Epithelial cell of proximal tubule (primary cell): ENCODE measurements at places on chromosomes 3 and 15. TPM values are rescaled to one million over a fixed set of nuclear protein-coding genes. Genes with fewer than 3 reads are reported as not detected.

- no peak for DNase-seq
Measured at GRCh38 chr3:56751056-56751707, 50.6 kb downstream of the ARHGEF3 start.

DNA sequence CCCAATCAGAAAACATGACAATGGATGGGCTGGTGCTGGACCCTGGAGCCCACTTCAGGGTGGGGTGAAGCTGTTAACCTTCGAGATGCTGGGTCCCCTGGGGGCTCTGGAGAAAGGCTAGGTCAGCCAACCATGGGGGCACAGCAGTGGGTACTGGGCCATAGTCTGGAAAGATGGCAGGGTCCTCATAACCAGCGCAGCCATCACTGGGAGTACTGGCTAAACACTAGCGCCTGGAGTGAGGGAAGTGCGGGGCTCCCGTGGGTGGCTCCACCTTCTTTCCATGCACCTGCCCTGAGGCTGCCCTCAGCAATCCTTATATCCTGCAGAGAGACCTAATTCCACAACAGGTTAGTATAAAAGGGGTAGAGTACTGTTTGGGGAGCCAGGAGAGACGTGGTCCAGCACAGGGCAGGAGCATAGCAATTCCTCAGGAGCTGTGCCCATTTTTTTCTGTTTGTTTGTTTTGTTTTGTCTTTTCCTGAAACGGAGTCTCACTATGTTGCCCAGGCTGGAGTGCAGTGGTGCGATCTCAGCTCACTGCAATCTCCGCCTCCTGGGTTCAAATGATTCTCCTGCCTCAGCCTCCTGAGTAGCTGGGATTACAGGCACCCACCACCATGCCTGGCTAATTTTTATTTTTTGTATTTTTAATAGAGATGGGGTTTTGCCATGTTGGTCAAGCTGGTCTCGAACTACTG, 122.6 kb upstream of the MEF2A start:
- no peak for DNase-seq

- DNase-seq: no peak
Measured at GRCh38 chr3:186070996-186071395, 37.9 kb downstream of the ETV5 start.

- DNase-seq: no peak
Measured at GRCh38 chr3:148861277-148861869, 3.7 kb upstream of the CPA3 start.

- no peak for DNase-seq
Measured at GRCh38 chr3:18789734-18790133, 358.6 kb upstream of the KCNH8 start.

- no peak for DNase-seq
Measured at GRCh38 chr15:52308446-52309153, 13.0 kb upstream of the MYO5C start.

GRCh38 chr15:96593735-96594134, 263.2 kb downstream of the NR2F2 start:
- DNase-seq: no peak

GRCh38 chr3:39350714-39351113, 21.2 kb downstream of the CCR8 start:
- no peak for DNase-seq

- no peak for DNase-seq
Measured at GRCh38 chr3:188021041-188021440, 132.9 kb upstream of the LPP start.

- no peak for DNase-seq
Measured at GRCh38 chr3:133376810-133377209, 23.0 kb upstream of the BFSP2 start.

GRCh38 chr3:177498037-177498857, 301.0 kb upstream of the TBL1XR1 start:
- DNase-seq: peak; percentile 78

DNA sequence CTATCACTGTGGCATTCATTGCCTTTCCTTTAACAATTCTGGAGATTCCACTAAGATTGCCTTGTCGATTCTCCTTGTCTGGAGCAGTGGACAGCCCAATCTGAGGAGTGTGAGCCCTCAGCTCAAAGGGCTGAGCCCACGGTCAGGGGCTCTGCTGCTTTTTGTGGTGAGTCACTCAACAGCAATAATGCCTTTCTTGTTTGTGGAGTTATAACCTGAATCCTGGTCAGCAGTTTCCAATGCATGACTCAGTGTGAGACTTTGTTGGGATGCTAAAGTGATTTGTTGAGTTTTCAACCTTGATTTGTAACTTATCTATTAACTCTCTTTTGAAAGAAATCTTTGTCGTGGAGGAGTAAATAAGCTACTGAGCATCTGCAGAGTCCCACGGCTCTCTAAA, 183.5 kb downstream of the TJP1 start:
- DNase-seq: peak; percentile 41

DNA sequence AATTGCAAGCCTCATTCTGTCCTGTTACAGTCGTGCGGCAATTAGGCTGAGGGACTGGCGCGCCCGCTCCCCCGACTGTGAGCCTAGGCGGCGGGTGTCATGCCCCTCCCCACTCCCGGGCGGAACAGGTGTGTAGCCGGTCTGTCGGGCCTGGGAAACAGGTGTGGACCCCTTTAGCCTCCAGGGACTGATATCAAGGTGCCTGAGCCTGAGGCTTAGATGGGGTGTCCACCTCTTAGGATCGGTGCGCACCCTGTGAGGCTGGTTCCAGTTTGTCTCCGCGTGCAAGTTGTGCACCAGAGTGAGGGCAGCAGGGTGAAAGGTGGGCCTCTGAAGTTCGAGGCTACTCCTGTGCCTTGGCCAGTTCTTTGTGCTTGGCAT, 686 bp downstream of the VPS8 start:
- DNase-seq: no peak

GRCh38 chr3:161875483-161875882, 378.9 kb downstream of the OTOL1 start:
- DNase-seq: no peak

GRCh38 chr15:77118882-77119321, 48.0 kb upstream of the TSPAN3 start:
- no peak for DNase-seq

DNA sequence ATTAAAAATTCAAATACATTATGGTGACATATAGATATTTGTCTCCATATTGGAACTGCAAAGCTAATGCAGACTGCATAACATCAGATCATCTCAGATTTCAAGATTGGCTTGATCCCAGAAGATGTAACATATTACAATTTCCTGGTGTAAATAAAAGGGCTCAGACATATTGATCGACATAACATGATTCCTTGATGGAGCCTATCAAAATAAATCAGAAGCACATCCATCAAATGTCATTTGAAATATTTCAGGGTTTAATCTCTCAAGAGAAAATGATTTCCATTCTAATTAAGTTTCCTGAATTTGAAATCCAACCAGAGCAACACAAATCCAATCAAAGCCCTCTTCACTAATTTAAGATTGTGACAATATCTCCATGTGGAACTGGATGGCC, 75.1 kb upstream of the UNC13C start:
- DNase-seq: no peak

GRCh38 chr3:101940521-101941317, 91.4 kb downstream of the NFKBIZ start:
- DNase-seq: peak; percentile 85

DNA sequence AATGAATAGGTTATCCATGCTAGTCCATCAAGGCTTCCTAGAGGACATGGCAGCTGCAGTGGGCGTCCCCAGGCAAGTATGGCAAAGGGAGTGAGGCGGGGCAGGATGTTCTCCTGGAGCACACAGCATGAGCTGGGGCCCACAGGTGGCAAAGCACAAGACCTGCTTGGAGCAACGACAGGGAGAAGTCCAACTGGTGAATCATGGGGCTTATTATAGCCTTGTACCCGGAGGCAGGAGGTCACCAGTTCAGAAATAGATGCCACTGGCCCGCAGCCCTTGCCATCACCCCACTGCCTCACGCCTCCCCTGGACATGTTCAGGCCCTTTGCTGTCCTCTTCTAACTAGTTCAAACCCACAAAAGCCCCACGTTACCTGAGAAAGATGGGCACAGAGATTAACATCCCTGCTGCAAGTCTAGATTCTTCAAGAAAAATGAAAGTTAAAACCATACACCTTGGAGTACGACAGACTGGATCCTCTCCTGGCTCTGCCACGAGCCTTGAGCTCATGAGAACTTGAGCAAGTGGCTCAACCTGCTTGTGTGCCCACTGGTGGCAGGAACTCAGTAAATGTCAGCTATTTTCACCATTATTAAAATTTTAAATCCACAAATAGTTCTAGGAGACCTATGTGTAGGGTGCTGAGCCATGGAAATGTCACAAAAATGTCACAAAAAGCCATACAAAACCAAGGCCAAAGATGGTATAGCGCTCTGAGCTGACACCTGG, 1.8 kb upstream of the SRGAP3 start:
- DNase-seq: no peak

DNA sequence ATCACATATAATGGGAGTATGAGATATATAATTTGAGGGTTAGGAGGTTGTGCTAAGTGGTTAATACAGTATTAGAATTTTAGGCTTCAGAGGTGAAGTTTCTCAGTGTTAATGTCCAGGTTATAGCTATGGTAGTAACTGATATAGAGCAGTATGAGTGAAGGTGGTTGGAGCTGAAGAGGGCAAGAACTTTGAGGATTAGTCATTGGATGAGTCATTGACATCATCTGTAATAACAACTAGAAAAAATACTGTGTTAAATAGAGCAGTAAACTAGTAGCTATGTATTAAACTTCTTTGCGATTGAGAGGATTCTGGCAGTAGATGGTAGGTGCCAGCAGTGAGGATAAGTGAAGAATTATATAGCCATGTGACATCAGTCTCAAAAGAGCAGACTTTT, 47.5 kb upstream of the EIF3J start:
- peak; percentile 95 for DNase-seq

DNA sequence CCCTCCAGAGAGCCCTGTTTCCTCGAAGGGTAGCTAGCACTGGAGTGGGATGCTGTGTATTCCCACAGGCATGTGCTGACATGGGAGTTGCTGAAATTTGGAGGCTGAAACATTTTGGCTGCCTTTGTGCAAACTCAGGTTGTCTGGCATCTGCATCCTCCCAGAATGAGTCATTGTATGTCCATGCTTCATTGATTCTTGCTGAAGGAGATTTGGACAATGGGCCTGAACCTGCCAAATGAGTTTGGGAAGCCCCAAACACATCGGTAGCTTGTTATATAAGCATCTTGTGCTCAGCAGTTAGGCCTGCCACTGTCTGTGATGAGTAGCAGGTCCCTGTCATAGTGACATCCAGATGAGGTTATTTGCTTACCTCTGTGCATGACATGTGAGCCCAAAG, 160.0 kb downstream of the IL5RA start:
- no peak for DNase-seq

- no peak for DNase-seq
Measured at GRCh38 chr15:63041974-63042876, at the start of gene TPM1. Gene TPM1, plus strand, starts transcription at chr15:63042747. Its CDS starts 83 bp downstream, at chr15:63042830.

GRCh38 chr3:180548050-180548449, 53.9 kb upstream of the TTC14 start:
- no peak for DNase-seq

- no peak for DNase-seq
Measured at GRCh38 chr3:20108869-20109268, 68.6 kb downstream of the KAT2B start.

DNA sequence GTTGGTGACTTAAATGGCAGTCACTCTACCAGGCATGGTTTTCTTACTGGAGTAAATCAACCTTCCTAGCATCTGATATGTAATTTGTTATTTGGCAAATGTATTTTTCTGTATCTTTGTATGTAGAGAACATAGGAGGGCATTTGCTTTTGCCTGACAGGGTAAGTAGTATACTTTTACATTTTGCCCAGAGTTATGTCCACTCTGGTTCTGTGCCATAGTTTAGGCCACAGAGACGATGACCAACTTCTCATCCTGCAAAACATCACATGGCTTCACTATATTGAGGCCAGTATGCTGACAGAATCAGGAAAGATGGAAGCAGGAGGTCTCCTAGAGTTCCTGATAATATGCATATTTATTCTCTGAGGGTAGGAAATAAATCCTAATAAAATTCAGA, 23.1 kb upstream of the ULK4 start:
- DNase-seq: no peak

DNA sequence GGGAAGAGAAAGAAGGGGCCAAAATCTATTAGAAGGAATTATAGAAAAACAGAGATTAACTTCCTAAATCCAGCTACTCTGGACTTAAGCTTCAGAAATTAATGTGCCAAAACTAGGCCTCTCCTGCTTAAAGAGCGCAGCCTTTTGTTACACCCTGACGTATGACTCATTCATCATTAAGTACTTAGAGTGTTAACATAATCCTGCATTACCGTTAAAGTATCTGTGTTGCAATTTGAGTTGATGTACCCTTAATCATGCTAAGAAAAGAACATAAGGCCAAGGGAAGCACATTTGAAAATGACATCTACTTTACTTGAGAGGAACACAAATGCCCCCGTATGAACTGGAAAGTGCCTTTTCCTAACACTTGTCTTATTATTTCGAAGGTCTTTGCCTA, 7.9 kb downstream of the HTR3D start:
- no peak for DNase-seq

DNA sequence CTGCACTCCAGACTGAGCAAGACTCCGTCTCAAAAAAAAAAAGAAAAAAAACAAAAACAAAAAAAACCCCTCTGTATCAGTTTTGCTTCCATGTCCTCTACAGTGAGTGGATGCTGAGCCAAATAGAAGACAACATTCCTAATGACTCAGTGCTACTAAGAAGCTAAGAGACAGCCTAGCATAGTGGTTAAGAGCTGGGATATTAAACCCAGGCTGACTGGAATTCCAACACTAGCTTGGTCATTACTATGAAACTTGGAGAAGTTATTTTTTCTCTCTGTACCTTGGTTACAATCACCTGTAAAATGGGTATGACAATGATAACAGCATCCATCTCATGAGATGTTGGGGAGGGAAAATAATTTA, 60.9 kb upstream of the PYGO1 start:
- DNase-seq: no peak

DNA sequence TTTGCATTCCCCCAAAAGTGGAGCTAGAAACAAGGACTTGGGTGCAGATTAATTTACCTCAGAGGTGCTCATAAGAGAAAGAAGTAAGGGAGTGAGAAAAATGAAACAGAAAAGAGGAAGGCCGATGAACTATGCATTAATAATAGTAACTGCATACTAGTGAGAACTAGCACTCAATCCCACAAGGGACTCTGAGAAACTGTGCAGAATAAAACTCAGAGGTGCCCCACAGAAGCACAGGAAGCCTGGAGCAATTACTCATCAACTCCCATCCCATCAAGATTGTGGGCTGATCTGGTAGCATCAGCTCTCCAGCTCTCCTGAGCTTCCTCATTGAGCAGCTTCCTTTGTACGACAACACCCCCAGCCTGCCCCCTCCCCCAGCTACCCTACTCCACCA, 50.8 kb downstream of the CLDN18 start:
- no peak for DNase-seq

DNA sequence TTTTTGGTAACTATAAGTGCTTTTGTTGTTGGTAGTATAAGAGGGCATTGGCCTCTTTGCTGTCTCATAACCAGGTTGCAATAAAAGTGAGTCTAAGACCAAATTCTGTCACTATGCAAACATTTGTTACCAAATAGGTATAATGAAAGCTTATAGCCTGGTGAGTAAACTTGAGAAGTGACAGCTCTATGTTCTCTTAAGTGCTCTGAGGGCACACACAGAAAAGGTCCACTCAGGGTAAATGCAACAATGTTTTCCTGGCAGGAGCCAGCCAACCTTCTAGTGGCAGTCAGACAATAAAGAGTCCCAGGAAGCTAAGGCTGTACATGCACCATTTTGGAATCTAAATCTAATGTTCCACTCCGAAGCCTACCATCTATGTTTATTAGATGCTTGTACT, 262.1 kb upstream of the TGFBR2 start:
- no peak for DNase-seq

CLDN11 gene
- 33.7 and 61.0 TPM in 2 replicates for total RNA-seq

FYTTD1 gene
- total RNA-seq: 21.0 and 26.0 TPM in 2 replicates

BFSP2 gene
- not detected in 2 replicates for total RNA-seq

SH3GL3 gene
- total RNA-seq: 0.92 and 1.0 TPM in 2 replicates

DNAH12 gene
- total RNA-seq: not detected in 2 replicates

NOX5 gene
- under 0.01 and 0.06 TPM in 2 replicates for total RNA-seq

KAT2B gene
- total RNA-seq: 3.6 and 5.1 TPM in 2 replicates
